ENCODE measurements at places on chromosomes 11 and 22. TPM values are rescaled to one million over a fixed set of nuclear protein-coding genes. Genes with fewer than 3 reads are reported as not detected.

GRCh38 chr11:80097146-80097545, 656.3 kb upstream of the TENM4 start:
- no peak for DNase-seq

GRCh38 chr11:70603756-70604211, 205.5 kb downstream of the CTTN start:
- no peak for DNase-seq

GRCh38 chr11:47946682-47947559, 33.4 kb upstream of the PTPRJ start:
- DNase-seq = no peak

Gene OR51G1
- total RNA-seq = not detected

- DNase-seq = no peak
Measured at GRCh38 chr11:11871991-11872401, 30.2 kb downstream of the USP47 start.

Gene NARS2
- 32.9 TPM for total RNA-seq

- DNase-seq = no peak
Measured at GRCh38 chr11:46527591-46528130, 66.2 kb downstream of the AMBRA1 start.

DNA sequence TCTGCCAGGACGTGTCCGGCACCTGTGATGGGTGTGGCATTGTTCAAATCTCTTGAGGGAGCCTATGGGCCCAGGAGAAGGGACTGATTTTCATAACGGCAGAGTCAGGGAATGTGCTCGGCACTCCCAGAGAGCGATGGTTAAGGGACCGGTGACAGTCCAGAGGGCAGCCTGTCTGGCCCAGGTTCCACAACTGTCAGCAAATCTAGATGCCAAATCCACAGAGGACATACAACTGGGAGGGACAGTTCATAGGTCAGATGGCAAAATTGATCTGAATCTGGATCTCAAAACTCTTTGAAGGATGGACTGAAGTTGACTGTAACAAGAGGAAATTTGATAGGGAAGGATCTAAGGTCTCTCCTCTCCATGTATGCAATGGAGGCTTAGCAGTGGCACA, 7.5 kb downstream of the SEC14L2 start:
- DNase-seq = no peak

Measured in cerebellum (tissue), 4 donors.